GM12891 (cell line): ENCODE measurements at places on chromosomes 2 and 18.

DNA sequence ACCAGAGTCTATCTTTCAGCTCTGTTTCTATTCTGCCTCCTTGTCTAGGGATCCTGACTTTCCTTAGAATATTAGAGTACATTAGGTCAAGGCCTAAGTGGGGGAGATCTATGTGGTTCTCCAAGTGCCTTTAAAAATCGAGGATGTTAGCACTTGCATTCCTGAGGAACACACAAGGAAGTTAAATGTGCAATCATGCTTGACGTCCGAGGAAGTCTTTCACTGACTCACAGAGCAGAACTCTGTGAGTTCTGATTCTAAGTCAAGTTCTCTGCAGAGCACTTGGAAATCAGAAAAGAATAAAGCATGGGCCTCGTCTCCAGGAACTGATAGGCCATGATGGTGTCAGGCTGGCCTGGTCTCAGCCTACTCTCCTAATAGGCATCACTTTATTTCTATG lies 17.2 kb downstream of the FHOD3 start:
- DNase-seq, result no peak

- DNase-seq, result no peak
Observed at GRCh38 chr2:76050196-76050595, 339.5 kb upstream of the GCFC2 start.

DNA sequence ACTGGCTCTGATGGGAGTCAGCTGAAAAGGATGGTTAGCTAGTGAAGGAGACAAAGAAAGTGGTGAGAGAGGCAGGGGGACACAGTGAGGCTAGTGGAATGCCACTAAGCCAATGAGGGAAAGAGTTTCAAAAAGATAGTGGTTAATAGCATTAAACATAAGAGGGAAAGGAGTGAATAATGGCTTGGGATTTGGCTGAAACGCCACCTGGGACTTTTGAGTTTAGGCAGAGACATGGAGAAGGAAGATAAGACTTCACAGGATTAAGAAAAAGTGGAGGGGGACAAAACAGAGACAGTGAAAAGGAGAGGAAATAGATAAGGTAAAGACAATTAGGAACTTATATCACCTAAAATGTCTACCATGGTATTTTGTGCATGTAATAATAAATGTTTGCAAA lies 6.9 kb downstream of the CD28 start:
- no peak for DNase-seq

DNA sequence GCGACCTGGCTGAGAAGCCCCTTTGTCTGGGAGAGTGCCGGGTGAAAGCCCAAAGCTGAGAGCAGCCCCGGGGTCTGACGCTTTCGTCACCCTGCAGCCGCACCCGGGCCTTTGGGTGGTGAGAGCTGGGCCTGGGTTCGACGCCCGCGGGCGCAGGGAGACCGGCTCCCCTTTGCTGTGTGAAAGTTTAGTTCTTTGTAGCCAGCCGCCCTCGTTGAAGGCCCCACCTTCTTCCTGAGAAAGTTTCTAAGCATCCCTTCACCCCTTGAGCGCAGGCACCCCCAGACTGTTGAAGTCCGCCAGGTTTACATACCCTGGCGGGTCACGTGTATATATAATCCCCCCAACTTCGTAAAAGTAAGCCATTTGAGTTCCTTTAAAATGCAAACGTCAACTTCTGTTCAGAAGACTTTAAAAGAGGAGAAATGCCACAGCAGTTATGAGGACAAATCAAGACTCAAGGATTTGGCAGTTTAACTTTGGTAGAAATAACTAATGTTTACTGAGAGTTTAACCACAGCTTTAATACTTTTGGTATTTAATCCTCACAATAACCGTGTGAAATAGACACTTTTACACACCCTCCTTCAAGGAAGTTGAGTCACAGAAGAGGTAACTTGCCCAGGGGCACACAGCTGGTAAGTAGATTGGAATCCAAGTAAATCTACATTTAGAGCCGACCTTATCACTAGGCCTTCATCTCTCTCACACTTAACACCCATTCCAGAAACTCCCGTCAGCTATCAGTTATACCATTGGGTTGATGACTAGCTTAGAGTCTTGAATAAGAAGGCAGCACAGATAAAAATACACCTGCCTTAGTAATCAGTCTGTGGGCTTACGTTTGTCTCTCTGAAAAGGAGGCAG lies 1.1 kb upstream of the MBOAT2 start:
- no peak for DNase-seq
